AG09319 (cell line): ENCODE measurements at places on chromosomes 6 and 20.

GRCh38 chr6:110389689-110390382, 25.5 kb downstream of the DDO start:
- DNase-seq = no peak

- no peak for DNase-seq
Measured at GRCh38 chr6:72832271-72832670, 210.4 kb downstream of the KCNQ5 start.

GRCh38 chr20:63658749-63659187, 656 bp downstream of the RTEL1 start:
- no peak for DNase-seq

GRCh38 chr20:10470276-10470675, 35.2 kb downstream of the SLX4IP start:
- no peak for DNase-seq

DNA sequence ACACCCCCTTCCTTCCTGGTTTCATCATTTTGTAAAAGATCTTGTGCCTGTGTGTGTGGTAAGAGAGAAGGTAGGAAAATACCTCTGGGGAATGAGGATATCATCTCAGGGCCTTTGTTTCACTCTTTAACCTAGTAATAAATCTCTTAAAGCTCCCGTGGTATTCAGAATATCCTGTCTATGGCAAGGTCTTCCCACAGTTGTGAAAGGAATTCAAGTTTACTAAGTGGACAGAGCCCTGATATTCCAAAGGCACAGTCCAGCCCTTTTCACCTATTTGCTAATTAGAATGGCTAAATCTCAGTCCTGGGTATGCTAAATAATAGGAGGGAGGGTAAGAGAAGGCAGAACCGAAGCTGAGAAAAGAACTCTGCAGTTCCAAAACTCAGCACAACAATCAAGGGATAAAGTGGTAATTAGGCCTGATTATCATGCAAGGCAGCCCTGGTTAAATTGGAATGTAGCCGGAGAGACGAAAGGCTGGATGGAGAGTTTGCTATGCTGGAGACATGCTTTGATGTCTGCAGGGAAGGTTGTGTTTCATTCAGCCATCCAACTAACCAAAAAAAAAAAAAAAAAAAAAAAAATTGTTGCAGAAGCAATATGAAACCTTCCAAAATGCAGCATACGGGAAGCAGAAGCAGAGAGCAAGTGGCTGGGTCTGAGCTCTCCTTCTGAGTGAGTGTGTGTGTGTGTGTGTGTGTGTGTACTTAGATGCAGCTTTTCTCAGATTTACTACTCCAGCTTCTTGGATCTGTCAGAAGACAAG, 28.5 kb upstream of the PIM1 start:
- DNase-seq = peak; percentile 76

- no peak for DNase-seq
Measured at GRCh38 chr6:140036196-140036595, 661.7 kb upstream of the CITED2 start.

DNA sequence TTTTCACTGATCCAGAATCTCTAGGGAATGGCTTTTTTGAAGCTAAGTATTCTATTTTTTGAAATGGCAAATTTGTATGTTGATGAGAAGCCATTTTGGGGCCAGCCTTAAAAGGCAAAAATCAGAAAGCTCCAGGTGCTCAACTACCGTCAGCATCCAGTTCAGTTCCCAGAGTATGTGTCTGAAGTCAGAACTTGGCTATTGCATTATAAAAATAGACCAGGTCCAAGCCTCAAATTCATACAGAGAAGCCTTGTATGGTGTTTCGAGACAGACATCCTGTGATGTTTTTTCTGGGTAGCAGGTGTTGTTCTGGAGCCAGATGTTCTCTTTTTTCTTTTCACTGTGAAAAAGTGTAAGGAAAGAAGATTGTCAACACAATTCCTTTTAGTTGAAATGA, 68.2 kb downstream of the CCN2 start:
- no peak for DNase-seq

DNA sequence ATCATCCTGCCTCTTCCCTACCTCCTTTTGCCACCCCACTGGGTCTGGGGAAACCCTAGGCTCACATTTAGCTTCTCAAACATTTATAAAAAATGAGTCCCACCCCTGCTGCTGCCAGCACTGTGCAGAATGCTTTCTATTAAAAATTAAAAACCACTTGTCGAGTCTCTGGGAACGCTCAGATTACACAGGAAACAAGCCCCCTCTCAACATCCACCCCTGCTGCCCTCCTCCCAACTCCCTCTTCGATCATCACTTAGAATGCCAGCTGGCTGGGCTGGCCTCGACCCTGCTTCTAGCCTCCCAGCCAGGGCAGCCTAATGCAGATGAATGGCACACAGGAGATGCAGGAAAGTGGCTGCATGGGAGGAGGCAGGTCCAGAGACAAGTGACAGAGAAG, 75.8 kb downstream of the CDH22 start:
- DNase-seq = no peak

DNA sequence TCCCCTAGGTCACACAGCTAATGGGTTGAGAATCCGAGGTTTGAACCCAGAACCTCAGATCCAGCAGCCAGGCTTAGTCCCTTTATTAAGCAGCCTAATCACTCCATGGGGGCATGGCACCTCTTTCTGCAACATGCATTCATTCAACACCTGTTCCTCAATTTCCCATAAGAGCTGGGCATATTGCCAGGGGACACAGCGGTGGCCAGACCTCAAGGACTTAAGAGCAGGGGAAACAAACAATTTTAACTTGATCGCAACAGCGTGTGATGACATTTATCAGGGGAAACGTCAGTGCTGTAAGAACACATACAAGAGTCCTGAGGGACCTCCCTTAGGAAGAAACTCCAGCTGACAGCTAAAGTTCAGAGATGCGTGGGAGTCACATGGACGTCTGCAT, 267.4 kb upstream of the CDH4 start:
- no peak for DNase-seq
